ENCODE measurements at places on chromosomes 5 and 9.
A peak's percentile ranks its signal among the peaks of the same experiment; 100 is the strongest.

- no peak for DNase-seq
These were observed 4.5 kb upstream of the TRMT10B start for GRCh38 chr9:37749129-37749528.

DNA sequence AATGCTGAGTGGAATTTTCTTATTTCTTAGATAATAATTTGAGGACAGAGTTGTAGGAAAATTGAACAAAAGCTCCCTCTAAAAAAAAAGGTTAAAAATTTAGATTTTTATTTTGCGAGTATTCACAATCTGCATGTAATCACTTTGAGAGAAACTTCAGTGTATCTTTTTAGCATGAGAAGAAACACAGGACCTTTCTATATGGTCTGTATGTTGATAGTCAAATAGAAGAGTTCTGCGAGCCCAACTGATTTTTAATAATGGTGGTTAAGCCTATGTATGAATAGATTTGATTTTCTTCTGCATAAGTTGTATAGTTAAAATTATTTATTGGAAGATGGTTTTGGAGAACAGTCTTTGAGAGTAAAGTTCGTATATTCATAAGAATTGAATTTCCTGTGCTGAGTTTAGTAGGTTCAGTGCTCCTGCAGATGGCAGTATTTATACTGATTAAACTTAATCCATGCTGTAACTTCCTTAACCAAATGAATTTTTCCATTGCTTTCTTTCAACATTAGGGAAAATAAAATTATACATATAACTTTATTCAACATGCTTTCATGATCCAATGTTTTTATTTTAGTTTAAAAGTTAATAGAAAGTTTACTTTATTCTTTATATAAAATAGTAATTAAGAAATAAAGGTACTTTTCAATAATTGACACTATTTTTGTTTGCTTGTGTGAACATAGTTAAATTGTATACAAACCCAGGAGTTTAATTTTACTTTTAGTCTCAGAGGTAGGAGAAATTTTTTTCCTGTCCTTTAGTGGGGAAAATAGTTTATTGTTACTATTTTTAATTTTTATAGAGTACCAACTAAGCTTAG, 19.6 kb downstream of the TCERG1 start:
- DNase-seq = no peak

- no peak for DNase-seq
These were observed 49.0 kb upstream of the KDM4C start for GRCh38 chr9:6708732-6709131.

GRCh38 chr9:4837261-4838188, 44.8 kb downstream of the RCL1 start:
- DNase-seq = peak; percentile 26

DNA sequence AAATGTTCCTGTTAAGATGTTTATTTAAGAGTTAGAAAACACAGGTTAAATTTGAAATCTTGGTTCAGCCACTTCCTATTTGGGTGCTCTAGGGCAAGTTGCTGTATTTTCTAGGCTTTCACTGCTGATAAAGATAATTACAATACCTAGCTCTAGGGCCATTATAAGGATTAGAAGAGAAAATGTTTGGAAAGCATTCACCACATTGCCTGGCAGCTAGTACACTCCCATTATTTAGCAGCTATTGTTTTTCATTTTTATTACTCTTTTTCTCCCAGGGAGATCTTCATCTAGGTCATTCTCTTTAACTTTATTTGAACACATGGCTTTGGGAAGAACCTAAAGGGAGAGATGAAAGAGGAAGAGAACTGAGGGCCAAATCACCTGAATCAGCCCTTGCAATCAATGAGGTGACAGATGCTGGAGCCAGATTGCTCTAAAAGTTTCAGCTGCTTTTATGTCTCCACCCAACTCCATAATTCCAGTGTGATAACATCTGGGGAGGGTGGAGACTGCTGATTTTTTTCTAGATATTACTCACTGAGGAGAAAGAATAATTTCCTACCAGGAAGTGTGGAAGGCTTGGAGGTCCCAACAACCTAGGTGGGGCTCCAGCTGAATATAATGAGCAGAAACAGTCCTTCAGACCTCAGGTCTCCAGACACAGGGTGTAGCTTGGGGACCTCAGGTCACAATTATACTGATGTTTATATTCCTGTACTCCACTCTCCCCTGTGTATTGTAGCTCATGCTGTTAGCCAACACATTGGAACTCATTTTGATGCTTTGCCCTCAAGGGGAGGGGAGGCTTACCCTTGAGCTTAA, 640.0 kb downstream of the RAB3C start:
- DNase-seq = no peak

DNA sequence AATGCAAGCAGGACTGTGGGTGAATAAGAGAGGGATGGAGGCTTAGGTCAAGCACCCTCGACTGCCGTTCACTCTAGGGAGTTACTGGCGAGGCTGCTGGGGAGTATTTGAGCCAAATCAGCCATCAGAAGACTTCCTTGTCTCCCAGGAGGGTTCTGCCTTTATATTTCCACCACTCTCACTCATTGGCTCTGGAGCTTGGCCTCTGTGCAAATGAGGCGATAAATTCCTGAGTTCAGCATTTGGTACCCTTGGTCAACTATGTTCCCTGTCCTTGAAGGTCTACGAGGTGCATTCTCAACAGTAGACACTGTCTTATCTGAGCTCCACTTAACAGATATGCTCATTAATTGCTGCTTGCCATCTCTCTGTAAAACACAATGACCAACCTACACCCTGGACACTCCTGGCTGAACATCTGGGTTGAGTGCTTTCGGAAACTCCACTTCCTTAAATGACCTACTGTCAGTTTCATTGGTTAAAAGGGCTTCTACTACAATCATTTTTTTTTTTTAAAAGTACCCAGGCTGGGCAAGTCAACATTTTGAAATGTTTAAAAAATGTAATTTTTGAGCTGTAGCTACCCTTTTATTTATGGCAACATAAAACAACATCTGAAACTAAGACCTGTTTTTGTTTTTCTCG, 153.2 kb downstream of the NTRK2 start:
- DNase-seq = no peak

- DNase-seq = no peak
These were observed 759.7 kb upstream of the ZNF608 start for GRCh38 chr5:125506124-125506523.

- no peak for DNase-seq
These were observed 482.9 kb upstream of the KIF2A start for GRCh38 chr5:61823065-61823464.

- DNase-seq = no peak
These were observed 66.5 kb upstream of the TLX3 start for GRCh38 chr5:171242521-171242920.

DNA sequence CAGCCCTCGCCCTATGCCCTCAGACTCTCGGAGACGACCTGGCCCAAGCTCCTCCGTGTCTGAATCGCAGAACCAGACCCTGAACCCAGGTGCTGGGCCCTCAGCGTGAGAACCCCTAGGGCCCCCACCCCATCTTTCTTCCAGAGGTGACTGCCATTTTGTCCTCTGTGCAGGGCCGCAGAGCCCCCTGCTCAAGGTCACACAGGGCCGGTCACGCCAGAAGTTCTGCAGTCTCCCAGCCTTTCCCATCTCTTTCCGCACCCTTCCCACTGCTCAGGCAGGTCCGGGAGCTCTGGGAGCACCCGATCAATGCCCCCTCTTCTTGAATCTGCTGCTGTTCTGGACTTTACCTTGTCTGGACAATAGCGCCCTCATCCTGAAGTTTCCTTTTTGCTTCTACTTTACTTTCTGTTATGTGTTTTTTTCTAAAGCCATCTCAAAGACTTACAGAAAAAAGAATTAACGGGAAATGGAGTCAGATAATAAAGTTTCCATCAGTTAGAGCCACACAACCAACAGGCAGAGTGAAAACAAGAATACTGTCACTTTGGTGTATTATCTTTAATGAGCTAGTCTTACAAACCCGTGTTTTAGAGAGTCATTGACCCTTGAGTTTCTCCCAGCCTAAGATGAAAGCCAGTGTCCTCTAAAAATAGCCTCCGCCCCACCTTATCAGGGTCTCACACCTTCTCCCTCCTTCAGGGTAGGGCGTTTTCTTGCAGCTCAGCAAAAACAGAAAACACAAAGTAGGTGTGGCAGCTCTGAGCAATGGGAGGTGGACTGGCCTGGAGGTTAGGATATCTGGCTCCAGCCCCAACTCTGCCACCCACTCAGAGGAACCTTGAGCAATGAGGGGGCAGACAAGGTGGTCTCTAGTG, 1.8 kb downstream of the TMOD1 start:
- DNase-seq = no peak

DNA sequence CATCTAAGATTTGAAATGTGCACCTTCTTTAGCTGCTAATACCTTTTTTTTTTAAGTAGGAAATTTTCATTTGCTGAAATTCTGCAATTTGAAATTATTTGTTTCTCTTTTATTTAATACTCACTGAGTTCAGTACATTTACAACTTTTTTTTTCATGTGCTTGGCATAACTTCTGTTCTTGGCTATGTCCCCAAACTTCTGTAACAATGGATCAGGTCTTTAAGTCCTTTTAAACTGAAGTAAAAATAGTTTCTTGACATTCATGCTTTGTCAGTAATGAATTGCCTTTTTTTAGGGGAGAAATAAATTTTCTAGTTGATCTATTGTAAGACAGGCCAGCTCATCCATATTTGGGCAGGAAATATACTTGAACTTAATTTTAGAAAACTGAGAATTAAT, 41.5 kb downstream of the EDIL3 start:
- DNase-seq = no peak

GRCh38 chr9:36759141-36759540, 186.4 kb downstream of the MELK start:
- no peak for DNase-seq

- DNase-seq = no peak
These were observed 351.5 kb upstream of the TLE4 start for GRCh38 chr9:79220251-79220650.

GRCh38 chr5:106601620-106602019, 1069.1 kb downstream of the EFNA5 start:
- no peak for DNase-seq

DNA sequence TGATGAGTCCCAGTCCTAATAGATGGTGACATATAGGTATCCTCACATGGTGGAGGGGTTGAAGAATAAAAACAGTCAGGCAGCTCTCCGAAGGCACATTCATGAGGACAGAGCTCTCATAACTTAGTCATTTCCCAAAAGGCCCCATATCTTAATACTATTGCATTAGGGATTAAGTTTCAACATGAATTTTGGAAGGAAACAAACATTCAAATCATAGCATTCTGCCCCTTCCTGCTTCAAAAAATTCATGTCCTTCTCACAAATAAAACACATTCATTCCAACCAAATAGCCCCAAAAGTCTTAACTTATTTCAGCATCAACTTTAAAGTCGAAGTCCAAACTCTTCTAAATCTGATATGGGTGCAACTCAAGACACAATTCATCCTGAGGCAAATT, 277.2 kb upstream of the NR4A3 start:
- DNase-seq = no peak

DNA sequence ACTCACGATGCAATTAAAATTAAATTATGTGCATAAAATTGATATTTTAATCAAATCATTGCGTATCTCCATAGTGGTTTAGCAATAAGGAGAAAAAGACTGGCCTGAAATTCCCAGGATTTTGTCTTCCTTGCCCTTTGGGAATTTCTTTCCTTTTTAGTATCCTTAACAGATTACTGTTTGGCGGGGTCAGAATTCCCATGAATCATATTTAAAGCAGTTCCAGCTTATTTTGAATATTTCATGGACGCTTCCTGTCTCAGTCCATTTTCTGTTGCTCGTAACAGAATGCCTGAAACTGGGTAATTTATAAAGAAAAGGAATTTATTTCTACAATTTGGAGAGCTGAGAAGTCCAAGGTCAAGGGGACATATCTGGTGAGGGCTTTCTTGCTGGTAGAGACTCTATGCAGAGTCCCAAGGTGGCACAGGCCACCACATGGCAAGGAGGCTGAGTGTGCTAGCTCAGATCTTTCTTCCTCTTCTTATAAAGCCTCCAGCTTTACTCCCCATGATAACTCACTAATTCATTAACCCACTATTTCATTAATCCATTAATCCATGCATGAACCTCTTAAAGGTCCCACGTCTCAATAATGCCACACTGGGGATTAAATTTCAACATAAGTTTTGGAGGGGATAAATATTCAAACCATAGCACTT, 37.8 kb downstream of the CDH6 start:
- no peak for DNase-seq

DNA sequence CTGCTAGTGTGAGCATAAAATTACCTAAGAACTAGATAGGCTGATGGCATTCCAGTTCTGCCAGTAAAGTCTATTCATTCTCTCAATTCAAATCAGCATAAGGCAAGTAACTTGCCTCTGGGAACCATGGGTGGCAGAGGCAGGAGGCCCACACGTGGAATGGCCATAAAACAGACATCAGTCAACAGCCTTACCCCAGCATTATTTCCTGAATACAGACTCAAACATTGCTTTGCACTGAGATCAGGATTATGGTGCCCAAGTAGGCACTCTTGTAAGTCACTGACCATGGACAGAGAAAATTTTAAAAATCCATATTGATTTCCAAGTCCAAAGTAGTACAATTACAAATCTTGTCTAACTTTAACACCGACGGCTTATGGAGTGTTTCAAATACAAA, 157.7 kb downstream of the NR2F1-AS1 start:
- DNase-seq = no peak

- no peak for DNase-seq
These were observed 96.5 kb downstream of the GADD45G start for GRCh38 chr9:89701221-89701798.

DNA sequence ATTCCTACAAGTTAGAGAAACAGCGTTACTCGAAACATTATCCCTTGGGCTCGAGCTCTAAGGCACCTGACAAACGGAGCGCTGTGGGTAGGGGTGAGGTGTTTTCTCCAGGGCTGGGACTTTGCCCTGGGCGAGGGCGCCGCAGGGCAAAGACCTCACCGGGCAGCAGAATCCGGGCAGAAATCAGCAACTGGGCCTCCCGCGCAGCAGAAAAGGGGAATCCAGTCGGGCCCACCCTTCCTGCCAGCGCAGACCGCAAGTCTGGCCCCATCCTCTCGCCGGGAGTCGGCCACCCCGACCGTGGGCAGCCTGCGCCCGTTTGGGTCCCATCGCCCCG, 430 bp upstream of the MSH3 start:
- DNase-seq = no peak

GRCh38 chr5:134142806-134143205, 28.3 kb downstream of the TCF7 start:
- DNase-seq = no peak

DNA sequence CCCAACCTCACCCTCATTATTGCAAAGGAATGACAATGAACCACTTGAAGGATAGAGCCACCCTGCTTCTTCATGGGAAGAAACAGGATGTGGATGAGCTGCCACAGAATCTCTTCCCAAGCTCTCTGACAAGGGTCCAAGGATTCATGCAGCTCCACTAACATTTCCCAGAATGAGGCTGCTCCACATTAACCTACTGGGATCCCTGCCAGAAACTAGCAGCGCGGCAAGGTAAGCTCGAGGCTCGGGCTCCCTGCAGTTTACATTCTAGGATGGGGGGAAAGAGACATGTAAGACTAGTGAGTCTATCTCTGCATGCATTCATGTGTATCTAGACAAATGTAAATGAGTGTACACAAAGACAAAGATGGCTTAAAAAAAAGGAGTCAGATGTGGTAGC, 12.1 kb downstream of the DCAF12 start:
- no peak for DNase-seq
